ENCODE measurements at places on chromosomes 16 and 17.

DNA sequence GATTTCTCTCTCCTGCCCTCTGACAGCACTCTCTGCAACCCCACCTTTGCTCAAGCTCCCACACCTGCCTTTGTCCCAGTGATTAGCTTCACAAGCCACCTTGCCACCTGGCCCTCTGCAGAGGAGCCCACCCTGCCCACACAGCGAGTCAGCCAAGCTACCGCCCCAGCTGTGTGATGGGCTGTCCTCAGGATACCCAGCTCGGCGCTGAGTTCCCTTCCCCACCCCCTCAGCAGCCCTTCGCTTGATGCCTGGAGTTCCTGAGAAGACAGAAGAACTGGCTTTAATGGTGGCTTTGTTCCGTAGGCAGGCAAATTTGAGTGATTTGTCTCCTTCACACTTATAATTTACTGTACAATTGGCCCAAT is 266.4 kb downstream of the CBLN1 start:
- DNase-seq: no peak

DNA sequence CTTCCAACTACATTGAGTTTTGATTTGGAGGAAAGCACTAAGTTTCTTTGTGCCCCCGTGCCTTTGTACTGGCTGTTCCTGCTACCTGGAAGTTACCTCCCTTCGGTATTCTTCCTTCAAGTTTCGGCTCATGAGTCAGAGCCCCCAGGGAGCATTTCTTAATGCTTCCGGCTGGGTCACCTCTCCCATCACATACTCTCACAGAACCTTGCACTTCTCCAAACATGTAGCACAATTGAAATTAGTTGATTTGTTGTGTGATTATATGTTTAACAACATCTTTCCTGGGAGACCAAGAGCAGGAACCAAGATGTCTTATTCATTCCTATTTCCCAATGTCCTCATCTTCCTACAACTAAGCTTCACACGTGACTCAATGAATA is 158.6 kb upstream of the CDH5 start:
- DNase-seq: no peak

DNA sequence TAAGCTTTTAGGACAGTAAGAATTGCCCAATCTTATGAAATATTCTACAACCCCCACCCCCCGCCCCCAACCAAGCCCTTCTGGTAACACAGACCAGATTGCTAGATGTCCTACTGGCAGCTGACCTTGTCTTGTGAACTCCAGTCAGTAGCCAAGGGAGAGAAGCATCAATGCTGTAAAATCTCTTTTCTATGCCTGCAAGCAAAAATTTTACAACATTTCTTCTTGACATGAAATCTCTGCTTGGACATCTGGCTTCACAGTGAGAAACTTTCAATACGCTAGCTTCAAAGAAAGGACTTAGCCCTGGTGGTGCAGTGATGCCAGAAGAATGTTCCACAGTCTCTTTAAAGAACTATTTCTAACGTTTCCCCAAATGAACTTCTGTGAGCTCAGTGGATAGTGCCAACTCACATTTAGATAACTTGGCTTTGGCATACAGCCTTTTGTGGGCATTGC is 169.3 kb upstream of the AXIN2 start:
- DNase-seq: no peak

GRCh38 chr16:81666113-81666512 is 113.0 kb upstream of the PLCG2 start:
- no peak for DNase-seq

DNA sequence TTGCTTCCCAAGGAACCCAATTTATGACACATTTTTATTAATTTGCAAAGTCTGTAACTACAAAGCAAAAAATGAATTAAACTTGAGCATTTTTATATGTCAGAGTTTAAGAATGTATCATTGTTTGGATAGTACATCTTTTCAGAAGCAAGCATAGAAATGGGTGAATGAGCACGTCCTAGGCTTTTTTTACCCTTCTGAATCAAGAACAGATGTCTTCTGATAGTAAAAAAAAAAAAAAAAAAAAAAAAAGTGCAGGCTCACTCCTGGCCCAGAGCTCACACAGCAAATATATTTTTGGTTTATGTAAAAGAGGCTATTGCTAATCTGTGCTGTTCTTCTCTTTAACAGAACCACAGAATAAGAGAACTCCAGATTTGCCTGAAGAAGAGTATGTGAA is 6.3 kb downstream of the TERF2IP start:
- no peak for DNase-seq

GRCh38 chr16:26665166-26665939 is 401.4 kb upstream of the C16orf82 start:
- no peak for DNase-seq

DNA sequence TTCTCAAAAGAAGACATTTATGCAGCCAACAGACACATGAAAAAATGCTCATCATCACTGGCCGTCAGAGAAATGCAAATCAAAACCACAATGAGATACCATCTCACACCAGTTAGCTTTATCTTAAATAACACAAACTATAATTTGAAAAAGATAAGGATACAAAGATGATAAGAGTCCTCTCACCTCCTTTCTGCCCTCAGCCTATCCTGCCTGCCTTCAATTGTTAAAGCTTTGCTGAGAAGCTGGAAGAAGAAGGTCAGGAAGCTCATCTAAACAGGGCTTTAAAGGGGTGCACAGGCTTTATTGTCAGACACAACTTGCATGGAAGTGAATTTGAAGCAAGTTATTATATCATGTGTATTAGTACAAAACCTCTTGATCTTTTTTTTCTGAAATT is 676.3 kb upstream of the GOT2 start:
- DNase-seq: no peak

GRCh38 chr17:38864636-38865398 is 5.0 kb upstream of the LASP1 start:
- no peak for DNase-seq

- DNase-seq: no peak
Observed at GRCh38 chr17:3626831-3627768, 8.9 kb downstream of the SHPK start.

DNA sequence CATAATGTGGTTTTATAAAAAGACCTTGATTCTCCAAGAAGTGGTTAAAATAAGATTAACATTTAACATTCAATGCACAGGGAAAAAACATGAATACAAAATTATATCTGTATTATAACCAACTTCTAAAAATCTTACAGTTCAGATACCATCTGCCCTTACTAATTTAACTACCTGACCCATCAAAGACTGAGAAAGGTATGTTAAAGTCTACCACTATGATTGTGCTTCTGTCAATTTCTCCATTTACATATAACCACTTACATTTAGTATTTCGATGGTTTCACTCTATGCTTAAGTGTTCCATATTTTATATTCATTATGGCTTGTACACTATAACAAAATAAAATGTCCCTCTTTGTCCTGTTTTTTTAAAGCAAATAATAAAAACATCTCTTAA is 14.6 kb downstream of the AP1G1 start:
- DNase-seq: no peak

GRCh38 chr16:51039638-51040331 is 111.3 kb downstream of the SALL1 start:
- no peak for DNase-seq

- no peak for DNase-seq
Observed at GRCh38 chr17:57781386-57782061, 36.4 kb upstream of the CCDC182 start.

DNA sequence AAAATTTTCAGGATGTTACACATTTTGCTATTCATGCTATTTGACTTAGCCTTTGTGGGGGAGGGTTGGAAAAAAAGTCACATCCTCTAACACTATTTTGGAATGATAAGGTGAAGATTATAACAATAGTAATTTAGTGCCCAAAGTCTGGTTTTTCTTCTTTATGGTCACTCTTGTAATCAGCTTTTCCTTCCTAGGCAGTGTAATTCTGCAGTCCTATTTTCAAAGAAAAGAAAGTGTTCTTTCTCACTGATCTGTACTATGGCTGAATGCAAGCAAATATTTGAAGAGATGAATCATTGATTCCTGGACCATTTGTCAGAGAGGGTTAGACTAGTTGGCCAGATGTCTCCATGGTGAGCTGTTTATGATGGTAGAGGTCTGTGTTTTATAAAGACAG is 8.4 kb downstream of the RSPRY1 start:
- DNase-seq: no peak

DNA sequence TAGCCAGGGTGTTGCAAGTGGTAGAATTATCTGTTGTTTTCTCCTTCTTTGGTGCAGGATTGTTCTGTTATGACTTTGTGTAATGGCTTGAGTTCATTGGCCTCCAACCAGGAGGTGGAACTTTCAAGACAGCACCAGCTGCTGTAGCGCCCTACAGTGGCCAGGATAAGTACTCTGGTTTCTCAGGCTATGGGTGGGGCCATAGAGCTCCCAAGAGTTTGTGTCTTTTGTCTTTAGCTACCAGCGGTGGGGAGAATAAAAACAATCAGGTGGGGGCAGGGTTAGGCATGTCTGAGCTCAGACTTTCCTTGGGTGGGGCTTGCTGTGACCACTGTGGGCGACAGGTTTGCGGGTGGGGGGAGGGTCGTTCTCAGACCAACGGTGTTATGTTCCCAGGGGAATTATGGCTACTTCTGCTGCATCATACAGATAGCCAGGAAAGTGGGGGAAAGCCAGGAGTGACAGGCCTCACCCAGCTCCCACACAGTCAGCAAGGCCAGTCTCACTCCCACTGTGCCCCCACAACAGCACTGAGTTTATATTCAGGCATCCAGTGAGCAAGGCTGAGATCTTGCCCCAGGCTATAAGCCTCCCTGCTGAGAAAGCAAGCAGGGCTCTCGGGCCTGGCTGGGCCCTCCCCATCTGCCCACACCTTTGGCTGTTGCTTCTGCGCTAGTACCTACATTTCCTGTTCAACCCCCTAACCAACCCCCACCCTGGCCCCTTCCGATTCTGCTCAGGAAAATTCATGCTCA is 15.4 kb downstream of the ABCA10 start:
- DNase-seq: no peak

GRCh38 chr16:79740252-79740651 is 139.7 kb upstream of the MAF start:
- no peak for DNase-seq

- no peak for DNase-seq
Observed at GRCh38 chr16:78800523-78800922, 701.1 kb downstream of the WWOX start.
